Activated CD8-positive, alpha-beta memory T cell treated with anti-CD3 and anti-CD28 coated beads, Interleukin-2, amount 50 U/mL, for 4 hours (primary cell): ENCODE measurements at places on chromosomes 4 and X.

DNA sequence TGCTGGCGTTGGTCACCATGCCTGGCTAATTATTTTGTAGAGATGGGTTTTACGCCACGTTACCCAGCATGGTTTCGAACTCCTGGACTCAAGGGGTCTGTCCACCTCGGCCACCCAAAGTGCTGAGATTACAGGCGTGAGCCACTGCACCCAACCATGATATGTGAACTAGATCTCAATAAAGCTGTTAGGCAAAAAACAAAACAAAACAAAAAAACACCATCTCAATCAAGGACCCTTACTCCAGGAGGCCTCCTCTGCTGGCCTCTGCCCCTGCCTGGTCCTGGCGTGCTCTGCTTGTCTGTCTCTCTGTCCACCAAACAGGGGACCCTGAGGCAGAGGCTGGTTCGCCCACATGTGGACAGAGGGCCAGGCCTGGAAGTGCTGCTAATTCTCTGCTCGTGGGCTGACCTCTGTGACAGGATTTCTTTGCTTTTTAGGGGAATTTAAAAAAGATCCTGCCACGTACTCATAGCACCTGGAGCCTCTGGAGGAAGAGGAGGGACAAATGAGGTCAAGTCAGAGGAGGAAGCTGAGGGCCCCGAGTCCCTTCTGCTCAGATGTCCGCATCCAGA, 32.7 kb upstream of the WFS1 start:
- no peak for DNase-seq

DNA sequence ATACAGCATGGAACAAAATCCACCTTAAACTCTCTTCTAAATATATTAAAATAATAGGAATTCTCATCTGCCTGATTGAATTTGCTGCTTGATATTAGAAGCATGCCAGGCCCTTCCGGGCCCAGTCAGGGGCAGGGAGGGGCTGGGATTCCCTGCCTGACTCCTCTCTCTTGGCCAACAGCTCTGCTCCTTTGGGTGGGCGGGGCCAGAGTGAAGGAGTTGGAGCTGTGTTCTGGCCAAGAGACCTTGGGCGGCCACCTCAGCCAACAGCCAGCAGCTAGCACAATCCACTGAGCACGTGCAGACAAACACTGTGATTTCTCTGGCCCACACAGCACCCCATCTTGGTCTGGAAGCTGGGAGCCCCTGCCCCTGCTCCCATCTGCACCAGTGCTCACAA, 140.3 kb downstream of the PJA1 start:
- no peak for DNase-seq

DNA sequence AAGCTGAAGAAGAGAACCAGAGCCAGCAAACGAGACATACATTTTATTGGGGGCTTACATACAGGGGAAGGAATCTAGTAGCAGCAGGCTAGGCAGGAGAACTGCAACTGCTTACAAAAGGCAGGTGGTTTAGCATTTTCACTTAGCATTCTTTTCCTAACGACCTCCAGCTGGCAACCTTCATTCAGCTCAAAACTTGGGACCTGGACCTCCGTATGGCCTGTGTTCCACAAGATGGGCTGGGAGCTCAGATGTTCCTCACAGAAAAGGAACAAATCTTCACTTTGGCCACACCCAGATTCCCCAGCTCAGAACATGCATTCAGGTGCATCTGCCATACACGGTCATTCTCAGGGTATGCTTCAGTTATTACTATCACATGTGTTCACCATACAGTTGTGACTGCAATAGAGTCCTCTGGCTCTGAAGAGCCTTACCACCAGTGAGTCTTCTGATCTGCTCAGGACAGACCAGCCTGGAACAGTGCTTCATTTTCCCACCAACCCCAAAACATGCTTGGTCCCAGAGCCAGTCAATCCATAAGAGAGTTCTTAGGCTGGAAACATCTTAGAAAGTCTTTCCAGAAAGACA, 29.6 kb upstream of the AP1AR start:
- no peak for DNase-seq

DNA sequence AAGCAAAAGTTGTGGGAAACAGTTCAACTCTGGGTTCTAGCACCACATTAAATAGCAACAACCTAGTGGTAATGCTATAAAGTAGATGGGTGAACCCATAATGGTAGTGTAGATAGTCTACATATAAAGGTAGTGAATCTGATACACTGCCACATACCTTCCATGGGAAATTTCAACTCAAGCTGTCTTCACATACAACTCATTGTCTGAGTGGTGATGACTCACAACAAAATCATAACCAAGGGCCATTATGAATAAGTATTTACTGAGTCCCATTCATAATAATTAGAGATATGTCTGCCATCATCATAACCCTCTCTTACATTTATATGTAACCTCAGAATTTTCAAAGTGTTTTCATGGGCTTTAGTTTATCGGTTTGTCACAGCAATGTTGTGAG, 34.8 kb downstream of the EGF start:
- DNase-seq: no peak

DNA sequence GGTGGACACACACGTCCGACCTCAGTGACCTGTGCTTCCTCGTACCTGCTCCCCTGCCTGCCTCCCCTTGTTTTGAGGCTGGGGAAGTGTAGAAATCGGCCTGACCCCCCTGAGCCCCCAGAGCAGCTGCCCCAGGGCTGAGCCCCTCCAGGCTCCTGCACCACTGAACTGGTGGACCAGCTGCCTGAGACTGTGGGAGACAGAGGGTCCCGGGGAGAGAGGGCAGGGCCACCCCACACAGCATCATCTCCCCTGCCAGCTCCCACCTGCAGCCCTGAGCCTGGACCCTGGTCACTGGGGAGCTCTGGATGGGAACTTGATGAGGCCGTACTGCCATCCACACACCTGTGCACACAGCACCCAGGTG, 15.0 kb upstream of the NAT8L start:
- no peak for DNase-seq

GRCh38 chrX:118225711-118226428, 109.3 kb upstream of the KLHL13 start:
- DNase-seq: no peak

- DNase-seq: no peak
Measured at GRCh38 chr4:73181231-73181630, 77.4 kb downstream of the ANKRD17 start.

DNA sequence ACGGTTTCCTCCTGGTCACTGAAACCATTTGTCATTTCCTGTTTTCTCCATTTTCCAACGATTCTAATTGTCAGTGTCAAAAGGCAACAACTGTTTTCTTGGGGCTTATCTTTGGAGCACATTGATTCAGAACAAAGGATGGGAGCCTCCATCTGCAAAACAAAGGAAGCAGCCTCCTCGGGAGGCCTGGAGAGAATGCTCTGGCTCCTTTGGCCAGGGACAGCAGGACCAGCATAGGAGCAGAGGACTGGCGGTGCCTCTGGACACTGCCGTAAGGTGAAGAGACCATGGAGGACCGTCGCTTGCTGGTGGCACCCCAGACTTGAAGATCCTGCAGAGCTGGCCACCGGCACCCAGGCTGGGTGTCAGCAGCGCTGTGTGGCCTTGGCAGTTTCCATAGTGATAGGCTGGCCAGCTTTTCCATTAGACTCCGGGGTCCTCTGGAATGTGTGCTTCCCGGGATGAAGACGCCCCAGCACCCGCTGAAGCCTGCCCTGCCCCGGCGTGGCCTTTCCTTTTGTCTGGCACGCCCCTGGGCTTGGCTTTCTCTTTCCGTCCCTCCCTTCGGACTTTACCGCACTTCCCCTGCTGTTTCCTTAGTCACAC, 61.1 kb upstream of the MTM1 start:
- no peak for DNase-seq

- DNase-seq: no peak
Measured at GRCh38 chrX:118862091-118862490, 38.5 kb downstream of the ZCCHC12 start.

DNA sequence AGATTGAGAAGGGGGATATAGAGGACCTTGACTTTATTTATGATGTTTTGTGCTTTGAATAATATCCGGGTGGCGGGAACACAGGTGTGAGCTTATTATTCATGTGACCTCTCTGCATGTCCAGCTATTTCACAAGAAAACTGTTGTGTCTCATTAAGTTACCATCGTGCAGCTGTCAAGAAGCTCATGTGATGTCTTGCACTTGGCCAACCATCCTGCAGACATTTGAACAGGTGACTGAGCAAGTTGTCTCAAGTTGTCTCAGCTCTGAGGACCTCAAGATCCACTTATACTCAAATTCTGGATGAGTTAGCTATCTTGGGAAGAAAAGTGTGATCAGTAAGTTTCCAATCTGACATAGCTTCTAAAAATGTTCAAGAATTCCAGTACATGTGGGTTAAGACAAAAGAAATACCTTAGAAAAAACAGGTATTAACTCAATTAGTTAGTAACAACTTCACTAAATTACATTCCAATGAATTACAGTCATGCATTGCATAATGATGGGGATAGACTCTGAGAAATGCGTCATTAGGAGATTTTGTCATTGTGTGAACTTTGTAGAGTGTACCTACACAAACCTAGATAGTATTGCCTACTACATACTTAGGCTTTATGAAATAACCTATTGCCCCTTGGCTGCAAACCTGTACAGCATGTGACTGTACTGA, 462.2 kb downstream of the INPP4B start:
- no peak for DNase-seq

- DNase-seq: no peak
Measured at GRCh38 chr4:102141842-102142241, 203.4 kb downstream of the SLC39A8 start.

- DNase-seq: no peak
Measured at GRCh38 chr4:96056346-96056934, 216.5 kb downstream of the PDHA2 start.

DNA sequence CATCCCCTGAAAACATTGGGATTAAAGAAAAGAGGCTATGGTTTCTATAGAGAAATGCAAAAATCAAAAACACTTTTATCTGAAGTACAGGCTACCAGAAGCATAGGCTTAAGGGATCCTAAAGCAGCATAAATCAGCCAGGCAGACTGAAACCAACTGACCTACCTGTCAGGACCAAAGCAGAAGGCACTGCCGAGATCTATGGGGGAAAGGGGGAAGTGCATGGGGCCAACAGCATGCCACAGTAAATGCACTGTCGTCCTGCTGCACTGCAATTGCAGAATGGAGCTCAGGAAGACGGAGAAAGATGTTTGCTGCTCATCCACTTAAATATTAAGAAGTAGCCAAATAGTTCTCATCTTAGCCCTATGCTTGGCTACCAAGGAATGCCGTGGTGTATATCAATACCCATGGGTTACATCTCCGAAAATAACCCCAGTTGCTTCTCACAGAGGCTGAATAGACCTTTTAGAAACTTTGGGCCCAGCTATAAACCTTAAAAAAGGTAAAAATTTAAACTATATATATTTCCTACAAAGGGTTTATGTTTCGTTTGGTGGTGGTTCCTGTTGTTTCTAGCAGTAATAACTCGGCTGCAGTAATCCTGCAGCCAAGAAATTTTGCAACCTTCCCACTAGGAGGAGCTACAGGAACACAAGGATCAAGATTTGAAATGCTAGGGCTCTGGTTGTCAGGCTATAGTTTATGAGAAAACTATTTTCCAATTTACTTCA, 312.2 kb upstream of the DIAPH2 start:
- DNase-seq: no peak

DNA sequence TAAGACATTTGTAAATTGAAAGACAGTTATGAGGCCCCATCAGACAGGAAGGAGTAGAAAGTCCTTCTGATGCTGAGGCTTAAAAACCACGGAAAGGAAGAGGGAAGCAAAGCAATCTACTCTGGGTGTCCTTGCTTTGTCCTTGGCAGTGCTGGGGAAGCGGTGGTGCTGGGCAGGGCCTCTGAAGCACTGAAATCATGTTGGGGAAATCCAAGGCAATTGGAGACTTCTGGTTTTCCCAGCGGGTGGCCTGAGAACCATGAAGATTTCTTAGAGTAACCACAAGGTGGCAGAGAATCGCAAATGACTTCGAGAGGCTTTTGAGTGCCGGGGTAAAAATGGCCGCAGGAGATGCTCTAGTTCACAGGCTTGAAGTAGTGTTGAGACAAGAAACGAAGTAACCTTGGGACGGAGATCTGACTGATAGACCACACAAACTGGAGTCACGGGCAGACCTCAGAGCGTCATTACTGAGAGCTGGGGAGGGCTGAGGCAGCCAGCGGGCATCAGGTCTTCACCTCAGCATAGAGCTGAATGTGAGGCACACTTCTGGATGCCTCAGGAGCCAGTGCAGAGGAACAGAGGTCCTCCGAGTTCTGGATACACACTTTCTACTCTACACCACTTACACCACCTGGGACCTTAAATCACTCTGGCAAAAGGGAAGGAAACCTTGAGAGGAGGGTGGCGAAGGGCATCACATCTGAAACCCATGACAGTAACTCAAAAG, 130.7 kb upstream of the GPRIN3 start:
- peak; percentile 35 for DNase-seq

GRCh38 chrX:10077425-10078188, 79.2 kb upstream of the CLCN4 start:
- no peak for DNase-seq

- DNase-seq: no peak
Measured at GRCh38 chrX:50876551-50876950, 34.0 kb upstream of the BMP15 start.

DNA sequence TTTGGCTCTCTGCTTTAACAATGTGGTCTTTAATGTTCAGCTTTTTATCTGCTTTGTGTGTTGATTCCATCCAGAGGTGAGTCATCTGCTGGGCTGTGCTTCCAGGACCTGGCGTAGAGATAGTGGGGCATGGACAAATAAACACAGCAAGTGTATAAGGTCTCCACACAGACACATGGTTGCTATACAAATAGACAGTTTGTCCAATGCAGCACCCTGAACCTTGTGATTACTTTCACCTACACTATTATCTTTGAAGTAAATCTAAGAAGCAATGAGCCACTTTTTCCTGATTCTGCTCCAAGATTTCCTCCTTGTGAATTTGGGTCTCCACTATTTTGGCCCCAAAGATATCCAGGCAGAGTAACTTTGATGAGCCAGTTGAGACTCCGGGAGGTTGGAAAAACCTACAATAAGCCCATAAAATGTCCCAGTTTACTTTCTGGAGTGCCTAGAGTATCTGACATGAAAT, 12.1 kb downstream of the PPARGC1A start:
- no peak for DNase-seq

DNA sequence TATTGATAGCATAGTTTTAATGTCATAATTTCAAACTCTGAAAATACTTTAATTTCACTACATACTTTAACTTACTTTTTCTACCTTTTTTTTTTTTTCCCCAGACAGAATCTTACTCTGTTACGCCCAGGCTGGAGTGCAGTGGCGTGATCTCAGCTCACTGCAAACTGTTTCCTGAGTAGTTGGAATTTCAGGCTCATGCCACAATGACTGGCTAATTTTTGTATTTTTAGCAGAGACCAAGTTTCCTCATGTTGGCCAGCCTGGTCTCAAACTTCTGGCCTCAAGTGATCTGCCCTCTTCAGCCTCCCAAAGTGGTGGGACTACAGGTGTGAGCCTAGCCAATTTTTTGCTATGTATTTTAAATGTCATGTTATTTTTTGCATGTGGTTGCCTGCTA, 741.6 kb downstream of the TRAM1L1 start:
- no peak for DNase-seq

DNA sequence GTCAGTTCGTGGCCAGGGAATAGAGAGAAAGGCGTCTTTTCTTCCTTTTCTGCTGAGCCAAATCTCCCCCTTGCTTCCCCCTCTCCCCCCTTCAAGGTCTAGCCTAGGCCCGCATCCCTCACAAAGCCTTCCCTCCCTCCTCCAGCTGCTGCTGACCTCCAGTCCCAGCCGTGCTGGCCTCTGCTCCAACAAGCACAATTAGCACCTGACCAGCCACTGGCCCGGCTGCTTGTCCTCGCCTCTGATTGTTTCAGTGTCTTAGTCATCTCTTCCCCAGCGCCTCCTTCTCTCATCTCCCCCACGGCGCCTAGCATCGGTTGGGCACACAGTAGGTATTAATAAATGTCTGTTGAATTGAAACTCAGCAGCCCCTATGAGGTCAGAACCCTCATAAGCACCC, 4.2 kb downstream of the ELF4 start:
- DNase-seq: no peak

- DNase-seq: no peak
Measured at GRCh38 chrX:132257116-132257515, 37.9 kb upstream of the RAP2C start.
